ENCODE measurements at places on chromosomes 1 and 21.

DNA sequence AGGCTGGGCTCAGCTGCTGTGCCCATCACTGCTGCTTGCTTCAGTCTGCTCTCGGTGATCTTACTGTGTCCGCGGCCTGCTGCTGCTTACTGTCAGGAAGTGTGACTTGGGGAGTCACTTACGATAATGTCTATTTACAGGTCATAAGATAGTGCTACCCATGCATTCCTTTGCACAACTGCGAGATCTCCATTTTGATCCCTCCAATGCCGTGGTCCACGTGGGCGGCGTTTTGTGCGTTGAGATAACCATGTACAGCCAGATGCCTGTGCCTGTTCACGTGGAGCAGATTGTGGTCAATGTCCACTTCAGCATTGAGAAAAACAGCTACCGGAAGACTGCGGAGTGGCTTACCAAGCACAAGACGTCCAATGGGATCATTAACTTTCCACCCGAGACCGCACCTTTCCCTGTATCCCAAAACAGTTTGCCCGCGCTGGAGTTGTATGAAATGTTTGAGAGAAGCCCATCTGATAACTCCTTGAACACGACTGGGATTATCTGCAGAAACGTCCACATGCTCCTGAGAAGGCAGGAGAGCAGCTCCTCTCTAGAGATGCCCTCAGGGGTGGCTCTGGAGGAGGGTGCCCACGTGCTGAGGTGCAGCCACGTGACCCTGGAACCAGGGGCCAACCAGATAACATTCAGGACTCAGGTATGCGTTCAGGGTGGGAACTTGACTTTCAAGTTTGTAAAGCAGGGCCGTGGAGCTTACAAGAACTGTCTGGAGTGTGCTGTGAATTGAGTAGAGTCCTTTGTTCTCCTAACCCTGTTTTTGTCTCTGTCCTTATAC is 24.4 kb upstream of the PWP2 start:
- DNase-seq = no peak

GRCh38 chr1:30380625-30380984 is 342.8 kb downstream of the MATN1 start:
- DNase-seq = no peak

GRCh38 chr1:155080312-155081228 is 1.9 kb downstream of the EFNA3 start:
- DNase-seq = no peak

GRCh38 chr1:240998024-240998423 is 359.0 kb downstream of the RGS7 start:
- DNase-seq = no peak

- DNase-seq = no peak
These were observed 43.3 kb upstream of the ATP1A1 start for GRCh38 chr1:116329524-116330341.

DNA sequence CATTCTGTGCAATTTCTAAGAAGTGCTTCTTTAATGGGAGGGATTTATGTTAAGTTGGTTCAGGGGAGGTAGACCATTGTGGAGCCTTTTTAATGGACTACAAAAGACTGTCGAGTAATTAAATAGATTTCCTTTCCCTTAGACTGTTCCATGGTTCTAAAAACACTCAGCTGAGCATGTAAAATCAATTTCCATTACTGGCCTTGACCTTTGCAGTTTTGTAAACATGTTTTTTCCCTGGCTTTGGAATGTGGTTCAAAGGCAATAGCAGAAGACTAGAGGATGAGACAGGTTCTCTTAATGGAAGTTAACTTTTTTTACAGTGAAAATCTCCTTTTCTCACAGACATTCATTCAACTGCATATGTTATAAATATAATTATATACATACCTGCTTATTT is 37.6 kb upstream of the BTG3 start:
- no peak for DNase-seq

DNA sequence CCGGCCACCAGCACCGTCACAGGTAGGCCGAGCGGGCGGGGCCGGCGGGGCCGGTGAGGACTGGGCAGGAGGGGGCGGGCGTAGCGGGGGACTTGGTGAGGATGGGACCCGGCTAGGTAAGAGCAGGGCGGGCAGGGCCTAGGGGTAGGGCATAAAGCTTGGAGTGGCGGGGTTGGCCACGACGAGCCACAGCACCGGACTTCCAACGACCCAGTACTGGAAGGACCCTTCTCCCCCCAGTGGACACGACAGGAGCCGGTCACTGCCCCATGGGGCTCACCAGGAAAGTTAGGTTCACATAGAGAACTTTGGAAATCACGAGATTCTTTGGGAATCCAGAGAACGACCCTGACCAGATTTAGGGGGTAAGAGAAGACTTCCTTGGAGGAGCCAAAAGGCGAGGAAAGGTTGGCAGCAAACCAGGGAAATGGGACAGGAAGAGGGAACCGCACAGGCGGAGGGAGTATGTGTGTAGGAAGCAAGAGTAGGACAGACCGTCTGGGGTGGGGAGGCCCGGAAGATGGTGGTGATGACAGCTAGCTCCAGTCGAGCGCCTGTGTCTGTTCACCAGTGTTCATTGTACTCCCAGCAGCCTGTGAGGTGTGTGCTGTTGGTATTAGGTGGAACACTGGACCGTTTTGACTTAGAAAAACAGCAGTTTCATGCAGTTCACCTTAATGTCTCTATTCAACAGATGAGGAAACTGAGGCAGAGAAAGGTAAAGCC is 20.4 kb downstream of the ZNF362 start:
- no peak for DNase-seq

- no peak for DNase-seq
These were observed 152.0 kb upstream of the GRIK3 start for GRCh38 chr1:37186246-37186756.

DNA sequence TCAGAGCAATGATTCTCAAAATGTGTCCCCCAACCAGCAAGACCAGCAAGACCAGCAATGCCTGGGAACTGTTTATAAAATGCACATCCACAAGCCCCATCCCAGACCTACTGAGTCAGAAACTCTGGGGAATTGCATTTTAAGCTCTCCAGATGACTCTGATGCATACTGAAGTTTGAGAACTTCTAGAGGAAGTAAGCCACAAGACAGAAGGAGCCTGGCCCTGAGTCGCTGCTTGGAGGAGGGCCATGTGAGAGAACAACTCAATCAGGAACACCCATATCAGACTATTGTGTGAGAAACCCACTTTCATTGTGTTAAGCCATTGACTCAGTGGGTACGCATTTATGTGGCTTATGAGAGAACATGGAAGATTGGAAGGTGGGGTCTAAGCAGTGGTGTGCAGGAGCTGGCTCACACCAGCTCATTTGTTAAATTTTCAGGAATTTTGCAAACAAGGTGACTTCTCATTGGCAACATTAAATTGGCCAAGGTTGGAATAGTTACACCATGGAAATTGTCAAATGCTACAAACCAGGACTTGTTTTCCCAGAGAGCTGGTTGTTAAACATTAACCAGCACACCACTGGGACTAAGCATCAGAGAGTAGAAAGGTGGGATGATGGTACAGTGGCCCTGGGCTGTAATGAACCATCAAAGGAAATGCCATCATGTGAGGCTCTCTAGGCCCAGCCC is 38.9 kb downstream of the ATP1A1 start:
- DNase-seq = no peak

GRCh38 chr1:34711485-34711884 is 43.4 kb upstream of the GJB5 start:
- DNase-seq = no peak

DNA sequence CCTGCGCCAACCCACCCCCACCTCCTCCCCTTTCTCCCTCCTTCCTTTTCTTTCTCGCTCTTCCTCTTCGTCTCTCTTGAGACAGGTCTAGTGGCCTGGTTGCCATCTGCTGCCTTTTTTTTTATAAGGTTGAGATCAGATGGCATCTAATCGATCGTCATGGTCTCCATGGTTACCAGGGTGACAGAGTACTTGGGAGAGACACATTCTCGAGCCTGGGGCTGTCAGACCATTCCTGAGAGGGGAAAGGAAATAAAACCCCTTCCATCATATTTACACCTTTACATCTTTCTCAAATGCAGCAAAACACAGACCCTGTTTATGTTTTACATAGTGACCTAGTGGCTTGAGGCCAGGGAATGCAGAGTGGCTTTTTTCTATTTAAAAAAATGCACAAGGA is 53.5 kb upstream of the SLC22A15 start:
- no peak for DNase-seq

- DNase-seq = no peak
These were observed 145.3 kb downstream of the PLPP3 start for GRCh38 chr1:56434025-56434424.

DNA sequence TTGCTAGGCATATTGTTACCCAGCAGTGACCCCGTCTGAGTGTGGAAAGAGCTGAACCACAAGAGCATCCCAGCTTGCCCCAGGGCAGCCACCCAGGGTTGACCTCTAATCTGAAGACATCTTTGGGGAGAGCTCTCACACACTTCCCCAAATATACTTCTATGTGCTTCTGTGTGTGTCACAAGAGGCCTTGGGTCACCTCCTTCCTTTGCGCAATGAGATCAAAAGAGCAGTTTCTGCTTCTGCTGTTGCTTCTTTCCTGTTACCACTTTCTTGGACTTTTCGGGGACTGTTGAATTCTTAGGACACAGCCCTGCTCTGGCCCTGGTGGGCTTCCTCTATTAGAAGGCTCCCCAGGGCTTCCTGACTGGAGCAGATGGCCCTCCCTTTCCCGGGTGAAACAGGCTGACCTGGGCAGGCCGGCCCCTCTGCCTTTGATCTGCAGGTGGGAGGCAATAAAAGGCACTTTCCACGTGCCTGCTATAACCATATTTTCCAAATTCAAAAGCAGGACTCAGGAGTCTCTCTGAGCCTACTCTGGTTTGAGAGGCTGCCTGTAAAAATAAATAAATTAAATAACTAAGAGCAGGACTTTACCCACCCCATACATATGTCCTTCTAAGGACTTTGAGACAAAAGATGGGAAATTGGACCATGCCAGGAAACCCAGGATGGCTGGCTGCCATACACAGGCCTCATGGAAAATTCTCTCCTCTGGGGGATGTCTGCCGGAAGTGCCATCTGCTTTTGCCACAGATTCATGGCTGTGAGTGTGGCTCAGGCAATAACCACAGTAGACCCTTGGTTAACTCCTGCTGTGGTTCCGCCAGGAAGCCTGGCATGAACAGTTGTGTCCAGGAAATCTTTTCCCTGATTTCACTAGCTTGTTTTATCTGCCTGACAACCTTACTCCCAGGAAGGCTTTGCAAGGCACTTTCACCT is 28.3 kb upstream of the RCSD1 start:
- DNase-seq = no peak

DNA sequence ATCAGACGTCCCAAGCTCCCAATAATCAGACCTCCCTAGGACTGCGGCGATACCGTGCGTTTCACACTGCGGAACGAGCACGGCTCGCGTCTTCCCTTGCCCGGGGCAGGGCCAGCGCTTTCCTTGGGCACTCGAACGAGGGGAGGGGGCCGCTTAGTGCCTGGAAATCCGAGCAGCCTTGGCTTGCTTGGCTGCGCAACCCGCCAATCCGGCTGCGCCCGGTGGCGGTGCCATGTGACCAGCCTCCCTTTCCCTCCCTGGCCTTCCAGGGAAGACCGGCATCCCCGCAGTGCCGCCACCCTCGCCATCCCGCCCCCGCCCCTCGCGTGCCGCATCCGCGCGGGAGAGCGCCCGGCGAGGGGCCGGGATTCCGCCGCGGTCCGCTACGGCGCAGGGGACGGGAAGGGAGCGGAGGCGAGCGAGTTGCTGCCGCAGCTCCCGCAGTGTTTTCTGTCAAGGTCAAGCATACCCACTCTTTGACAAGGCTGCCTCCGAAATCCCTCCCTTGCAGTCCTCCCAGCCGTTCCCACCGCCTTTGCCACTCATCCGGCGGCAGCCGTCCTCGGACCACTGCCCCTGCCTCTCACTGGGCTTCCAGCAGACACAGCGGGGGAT is 8.3 kb upstream of the RNF19B start:
- DNase-seq = no peak

DNA sequence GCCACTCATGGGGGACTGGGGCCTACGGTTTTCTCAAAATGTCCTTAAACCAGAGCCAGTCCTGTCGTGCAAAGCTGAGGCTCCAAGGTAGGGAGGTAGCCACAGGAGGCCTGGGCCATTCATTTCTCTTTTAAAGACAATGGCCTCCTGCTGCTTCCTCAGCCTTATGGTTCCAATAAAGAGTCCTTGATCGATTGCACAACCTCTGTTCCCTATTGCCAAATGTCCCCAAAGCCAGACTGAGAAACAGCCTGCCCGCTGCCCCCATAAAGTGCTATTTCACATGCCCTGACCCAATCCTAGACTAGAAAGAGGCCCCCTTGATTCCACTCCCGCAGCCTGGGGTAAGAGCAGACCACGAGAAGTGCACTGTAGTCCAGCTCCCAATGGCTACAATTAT is 166.7 kb downstream of the CLIC6 start:
- no peak for DNase-seq

DNA sequence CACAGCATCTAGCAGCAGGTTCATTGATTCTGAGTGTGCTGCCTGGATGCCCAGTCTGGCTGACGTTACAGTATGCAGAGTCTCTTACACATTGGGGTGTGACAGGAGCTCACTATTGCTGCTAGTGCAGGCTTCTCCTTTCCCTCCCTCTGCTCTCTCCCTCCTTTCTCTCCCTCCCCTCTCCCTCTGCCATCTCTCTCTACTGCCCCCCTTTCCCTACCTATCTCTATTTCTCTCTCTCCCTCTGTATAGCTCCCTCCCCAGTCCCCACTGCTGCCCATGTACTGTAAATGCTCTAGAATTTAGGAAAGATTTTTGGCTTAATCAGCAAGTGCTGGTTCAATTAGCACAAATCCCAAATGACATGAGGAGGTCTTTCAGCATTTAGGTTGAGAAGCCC is 62.8 kb downstream of the PCBP3 start:
- DNase-seq = no peak

DNA sequence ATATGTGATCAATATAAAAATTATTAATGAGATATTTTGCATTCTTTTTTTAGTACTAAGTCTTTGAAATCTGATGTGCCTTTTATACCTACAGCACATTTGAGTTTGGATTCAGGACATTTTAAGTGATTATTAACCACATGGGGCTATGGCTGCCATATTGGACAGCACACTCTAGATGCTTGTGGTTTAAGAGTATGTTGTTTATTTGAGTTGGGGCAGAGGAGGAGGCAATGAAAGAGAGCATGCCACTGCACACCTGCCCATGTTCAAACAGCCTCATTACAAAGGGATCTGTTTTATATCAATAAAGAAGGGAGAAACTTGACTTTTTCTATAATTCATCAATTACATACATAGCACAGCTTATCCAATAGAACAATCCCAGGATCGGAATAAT is 99.4 kb upstream of the EDEM3 start:
- no peak for DNase-seq

DNA sequence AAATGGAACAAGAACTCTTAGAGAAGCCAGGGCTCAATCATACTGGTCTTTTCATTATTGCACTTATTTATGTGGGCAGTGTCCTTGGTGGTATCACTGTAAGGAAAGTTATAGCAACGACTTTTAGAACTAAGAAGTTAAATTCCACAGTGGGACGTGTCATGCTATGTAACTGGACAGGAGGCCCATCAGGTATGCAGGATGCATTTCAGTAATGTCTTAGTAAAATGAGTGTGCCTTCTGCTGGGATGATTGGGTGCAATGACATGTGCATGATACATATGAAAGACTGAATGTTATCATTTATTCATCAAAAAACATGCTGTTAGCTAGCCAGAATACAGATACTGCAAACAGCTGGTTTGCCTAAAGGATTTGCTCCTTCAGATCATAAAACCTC is 6.9 kb upstream of the ATP1B1 start:
- no peak for DNase-seq
